Fibroblast of the aortic adventitia (primary cell): ENCODE measurements at places on chromosomes 12 and 14.

- DNase-seq = peak; percentile 18
Observed at GRCh38 chr14:26527095-26527494, 70.7 kb downstream of the NOVA1 start.

GRCh38 chr12:72865921-72866320 lies 593.8 kb downstream of the TRHDE start:
- no peak for DNase-seq

DNA sequence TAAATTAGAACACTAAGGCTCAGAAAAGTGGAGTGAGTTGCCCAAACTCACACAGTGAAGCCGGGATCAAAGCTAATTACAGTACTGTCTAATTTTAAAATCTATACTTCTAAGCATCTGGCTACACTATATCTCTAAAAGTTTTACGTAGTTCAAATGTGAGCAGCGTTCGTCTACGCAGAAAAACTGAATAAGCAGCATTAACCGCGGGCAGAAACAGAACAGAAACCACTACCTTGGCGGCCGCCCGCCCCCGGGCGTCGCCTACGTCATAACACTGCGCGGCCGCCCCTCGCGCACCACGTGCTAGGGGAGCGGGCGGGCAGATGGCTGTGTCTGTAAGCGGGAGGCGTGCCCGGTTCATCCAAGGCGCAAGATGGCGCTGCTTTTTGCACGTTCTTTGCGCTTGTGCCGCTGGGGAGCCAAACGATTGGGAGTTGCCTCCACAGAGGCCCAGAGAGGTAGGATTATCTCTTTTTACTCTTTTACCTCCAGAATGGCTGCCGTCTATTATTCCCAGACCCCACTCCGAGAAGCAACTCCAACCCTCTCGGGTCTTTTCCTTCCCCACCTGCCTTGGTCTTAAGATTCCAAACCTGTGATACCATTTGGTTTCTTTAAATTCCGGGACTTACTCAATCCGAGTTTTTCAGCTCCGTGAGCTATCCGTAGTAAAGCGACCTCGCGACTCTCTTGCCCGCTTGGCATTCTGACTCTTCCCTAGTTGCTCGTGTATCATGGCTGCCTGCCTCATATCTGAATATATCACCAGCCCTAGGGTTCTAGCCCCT lies at the start of gene SPRYD4:
TSS of gene SPRYD4 (plus strand) at position 363 of the 791 bp plus-strand sequence. CDS start at position 377, 14 bp downstream.
- DNase-seq = peak; percentile 90

DNA sequence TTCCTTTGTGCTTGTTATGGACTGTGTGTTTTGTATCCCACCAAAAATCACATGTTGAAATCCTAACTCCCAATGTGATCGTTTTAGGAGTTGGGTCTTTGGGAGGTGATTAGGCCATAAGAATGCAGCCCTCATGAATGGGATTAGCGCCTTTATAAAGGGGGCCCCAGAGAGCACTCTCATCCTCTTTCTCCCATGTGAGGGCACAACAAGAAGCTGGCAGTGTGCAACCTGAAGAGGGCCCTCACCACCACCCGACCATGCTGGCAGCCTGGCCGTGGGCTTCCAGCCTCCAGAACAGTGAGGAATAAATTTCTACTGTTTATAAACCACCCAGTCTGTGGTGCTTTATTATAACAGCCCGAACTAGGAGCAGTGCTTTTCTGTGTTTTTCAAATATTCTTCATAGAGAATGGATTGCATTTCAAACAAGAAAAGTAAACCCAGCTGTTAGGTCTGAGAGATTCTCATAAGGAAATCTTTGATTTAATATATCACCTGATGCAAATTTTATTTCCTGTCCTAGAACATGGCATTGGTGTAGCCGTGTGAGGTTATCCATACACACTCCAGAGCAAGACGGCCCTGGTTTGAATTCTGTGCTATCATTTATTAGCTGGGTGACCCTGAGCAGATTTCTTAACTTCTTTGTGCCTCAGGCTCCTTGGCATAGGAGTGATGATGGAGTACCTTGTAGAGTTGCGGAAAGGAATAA lies 27.8 kb downstream of the HSPB8 start:
- DNase-seq = no peak

DNA sequence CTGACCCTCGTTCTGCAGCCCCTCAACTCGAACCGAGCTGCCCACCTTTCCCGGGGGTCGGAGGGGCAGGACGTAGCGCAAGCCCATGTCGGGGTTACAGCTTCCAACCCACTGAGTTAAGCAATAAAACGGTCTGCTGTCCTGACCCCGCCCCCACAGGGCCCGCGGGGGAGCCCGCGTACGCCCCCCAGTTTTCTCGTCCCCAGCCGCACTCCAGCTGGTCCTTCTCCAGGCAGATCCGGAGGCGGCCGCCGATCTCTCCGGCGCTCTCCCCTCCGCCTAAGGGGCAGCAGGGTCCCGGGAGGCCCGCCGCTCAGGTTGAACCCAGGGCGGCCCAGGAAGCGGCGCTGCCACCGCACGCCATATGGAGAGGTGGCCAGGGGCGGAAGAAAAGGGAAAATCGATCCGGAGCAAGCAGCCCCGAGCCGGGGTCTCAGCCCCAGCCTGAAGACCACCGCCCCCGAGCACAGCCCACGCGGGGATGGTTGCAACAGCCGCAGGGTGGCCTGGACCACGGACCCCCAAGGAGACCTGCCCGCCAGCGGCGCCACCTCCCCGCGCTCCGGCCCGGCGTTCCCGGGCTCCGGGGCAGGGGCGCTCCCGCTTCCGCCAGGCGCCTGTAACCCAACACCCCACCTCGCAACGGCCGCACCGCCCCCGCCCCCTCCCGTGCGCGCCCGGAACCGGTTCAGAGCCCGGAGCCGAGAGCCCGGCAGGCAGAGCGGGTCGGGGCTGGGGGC lies 760 bp downstream of the ACTN1 start:
- DNase-seq = peak; percentile 39

GRCh38 chr12:111148005-111148404 lies 220.9 kb downstream of the PHETA1 start:
- DNase-seq = no peak

DNA sequence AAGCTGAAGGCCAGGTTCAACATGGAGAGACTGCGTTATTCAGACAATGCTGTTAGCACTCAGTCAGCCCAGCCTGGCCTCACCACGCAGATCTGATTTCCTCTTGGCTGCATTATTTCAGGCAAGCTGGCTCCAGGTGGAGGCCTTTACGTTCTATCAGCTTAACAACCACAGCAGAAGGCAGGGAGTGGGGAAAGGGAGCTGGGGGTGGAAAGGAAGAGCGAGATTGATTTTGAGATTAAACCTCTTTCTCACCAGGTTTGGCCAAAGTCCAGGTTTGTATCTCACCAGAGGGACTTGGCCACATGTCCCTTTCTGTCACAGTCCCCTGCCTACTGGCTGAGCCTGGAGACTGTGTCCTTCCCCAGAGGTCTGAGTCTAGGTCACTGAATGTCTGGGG lies 543.7 kb upstream of the TMEM132C start:
- DNase-seq = no peak

DNA sequence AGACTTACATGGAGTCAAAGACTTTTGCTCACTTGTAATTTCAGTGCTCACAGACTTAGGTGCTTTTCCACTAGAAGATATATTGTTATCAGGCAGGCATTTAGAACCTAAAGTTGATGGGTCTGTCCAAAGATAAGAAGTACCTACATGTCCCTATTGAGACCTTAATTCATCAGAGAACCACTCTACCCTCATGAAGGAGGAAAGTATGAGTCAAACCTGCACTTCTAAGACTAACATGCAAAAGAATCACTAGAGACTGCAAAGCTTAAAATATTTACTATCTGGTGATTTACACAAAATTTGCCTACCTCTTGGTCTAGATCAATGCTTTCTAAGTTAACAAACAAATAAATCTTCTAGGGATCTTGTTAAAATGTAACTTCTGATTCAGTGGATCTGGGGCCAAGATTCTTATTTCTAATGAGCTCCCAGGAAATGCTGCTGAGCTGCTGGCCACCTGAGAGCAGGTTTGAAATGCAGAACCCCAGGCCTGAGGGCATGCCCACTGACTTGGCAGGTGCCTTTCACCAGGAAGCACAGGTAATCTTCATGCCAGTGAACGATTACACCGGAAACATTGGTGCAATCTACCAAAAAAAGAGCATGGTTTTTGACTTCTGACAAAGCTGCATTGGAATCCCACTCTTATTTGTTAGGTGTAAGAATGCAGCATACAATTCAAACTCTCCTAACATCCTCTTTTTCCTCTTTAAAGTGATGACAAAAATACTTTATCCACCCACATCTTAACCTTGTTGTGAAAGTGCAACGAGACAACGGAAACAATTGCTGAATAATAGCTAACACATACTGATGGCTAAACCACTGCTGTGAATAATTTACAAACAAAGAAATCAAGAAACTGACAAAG lies 214.2 kb downstream of the ADAMTS20 start:
- DNase-seq = no peak

GRCh38 chr12:132575661-132576060 lies 34.7 kb downstream of the LRCOL1 start:
- DNase-seq = no peak

DNA sequence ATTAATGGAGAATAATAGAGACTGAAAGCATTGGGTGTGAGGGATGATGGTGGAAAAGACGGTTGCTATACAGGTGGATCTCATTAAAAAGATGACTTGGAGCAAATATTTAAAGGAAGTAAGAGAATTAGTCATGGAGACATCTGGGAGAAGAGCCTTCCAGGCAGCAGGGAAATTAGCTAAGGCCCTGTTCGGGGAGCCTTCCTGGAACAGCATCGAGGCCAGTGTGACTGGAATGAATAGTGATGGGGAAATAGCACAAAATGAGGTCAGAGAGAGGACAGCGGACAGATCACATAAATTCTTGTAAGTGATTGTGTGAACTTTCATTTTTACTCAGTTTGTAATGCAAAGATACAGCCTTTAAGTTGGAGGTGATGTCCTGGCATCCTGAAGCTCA lies 842.3 kb downstream of the SLC6A15 start:
- DNase-seq = peak; percentile 85

DNA sequence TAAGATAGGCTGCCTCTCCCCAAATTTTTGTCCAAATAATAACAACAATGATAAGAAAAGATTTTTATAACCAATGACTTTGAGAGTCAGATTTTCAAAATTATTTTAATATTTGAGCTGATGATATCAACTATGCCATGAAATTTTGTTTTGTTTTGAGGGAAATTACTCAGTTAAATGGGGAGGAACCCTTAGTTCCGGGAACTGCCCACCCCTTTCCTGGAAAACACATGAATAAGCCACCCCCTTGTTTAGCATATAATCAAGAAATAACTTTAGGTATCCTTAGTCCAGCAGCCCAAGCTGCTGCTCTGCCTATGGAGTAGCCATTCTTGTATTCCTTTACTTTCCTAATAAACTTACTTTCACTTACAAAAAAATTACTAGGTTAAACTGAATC lies 61.4 kb downstream of the HMGA2 start:
- peak; percentile 71 for DNase-seq
